ENCODE measurements at places on chromosomes 2 and 18.

GRCh38 chr18:52190195-52190594 is 149.8 kb upstream of the DCC start:
- no peak for DNase-seq

- peak; percentile 65 for DNase-seq
Measured at GRCh38 chr2:1366546-1367134, 46.6 kb upstream of the TPO start.

DNA sequence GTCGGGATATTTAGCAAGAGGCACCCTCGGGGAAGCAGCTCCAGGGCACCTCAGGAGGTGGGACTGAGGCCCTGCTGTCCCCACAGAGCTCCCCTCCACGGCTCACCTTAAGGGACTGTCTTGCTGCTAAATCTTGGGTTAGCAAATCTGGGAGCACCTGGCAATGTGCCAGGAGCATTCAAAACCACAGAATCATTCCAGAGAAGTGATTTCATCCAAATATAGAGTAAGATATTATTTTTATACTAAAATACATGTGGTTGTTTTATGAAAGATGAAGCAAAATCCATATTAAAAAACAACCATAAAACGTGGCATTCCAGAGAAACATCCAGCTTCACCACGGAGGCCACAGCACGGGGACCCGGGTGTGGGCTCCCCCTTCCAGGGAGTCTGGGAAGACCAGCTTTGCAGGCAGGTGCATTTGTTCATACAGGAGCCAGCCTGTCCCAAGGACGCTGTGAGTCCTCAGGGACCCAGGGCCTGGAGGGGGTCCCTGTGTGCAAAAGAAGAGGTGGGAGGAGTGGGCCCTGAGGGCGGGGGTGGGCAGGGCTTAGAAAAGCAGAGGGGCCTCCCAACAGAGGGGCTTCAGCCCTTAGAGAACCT is 16.3 kb downstream of the HS1BP3 start:
- DNase-seq: no peak

DNA sequence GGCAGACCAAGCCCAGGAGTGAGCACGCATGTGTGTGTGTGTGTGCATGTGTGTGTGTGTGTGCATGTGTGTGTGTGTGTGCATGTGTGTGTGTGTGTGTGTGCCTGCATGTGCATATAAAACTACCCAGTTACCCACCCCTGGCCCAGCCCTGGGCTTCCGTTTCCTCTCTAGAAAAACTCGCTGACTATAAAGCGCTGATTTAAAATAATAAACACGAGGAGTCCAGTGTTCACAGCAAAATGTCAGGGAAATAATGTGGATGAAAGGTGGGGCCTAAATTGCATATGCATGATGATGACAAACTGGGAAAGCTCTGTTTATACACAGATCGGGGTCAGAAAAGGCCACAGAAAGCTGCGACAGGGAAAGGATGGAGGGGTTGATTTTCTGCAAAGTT is 7.5 kb downstream of the ADCY3 start:
- no peak for DNase-seq

DNA sequence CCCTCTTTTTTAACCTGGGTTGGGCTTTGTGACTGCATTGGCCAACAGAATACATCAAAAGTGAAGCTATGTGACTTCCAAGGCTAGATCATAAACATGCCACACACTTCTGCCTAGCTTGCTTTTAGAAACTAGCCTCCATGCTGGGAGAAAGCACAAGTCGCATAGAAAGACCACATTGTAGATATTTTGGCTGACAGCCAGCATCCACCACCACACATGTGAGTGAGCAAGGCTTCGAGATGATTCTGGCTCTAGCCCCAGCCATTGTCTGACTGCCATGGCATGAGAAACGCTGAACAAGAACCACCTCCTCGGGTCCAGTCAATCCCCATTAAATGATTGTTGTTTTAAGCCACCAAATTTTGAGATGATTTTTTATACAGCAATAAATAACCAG is 66.8 kb upstream of the STPG4 start:
- DNase-seq: no peak

GRCh38 chr2:74502720-74503505 is 3.5 kb upstream of the LBX2 start:
- no peak for DNase-seq

DNA sequence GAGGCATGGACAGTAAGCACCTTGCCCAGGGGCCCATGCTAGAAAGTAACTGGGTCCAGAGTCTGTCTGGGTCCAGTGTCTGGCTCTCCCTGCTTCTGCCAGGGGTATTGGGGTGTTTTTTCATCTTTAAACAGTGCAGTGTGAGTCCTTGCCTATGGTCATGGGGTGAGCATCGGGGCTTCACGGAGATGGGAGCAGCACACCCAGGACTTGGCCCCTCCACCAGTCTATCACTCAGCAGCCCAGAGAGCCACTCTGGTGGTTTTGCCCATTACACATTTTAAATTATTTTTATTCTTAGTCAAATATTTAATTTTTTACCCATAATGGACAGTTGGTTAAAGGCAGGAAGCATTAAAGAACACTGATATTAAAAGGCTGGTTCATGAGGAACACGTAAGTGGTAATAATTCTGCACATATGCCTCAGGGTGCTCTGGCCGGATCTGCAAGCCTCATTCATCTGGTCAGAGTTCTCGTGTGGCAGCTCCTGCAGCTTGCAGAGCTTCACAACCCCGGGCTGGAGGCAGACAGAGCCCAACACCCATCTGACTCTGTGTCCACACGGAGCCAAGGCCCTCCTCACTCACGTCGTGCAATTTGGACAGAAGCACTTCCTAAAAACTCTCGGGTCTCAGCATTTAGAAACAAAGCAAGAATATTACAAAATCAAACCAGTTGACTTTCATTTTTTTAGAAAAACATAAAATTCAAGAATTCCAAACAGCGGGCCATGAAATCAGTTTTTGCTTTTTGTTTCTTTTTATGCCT is 204.1 kb downstream of the CTIF start:
- DNase-seq: no peak

- no peak for DNase-seq
Measured at GRCh38 chr18:61639886-61640285, 252.9 kb downstream of the RNF152 start.

- no peak for DNase-seq
Measured at GRCh38 chr18:29838556-29838955, 1204.0 kb downstream of the DSC3 start.

- no peak for DNase-seq
Measured at GRCh38 chr2:48707466-48707865, 48.1 kb downstream of the LHCGR start.

GRCh38 chr2:3871002-3871401 is 167.6 kb downstream of the DCDC2C start:
- no peak for DNase-seq

GRCh38 chr18:69854455-69854854 is 93.2 kb downstream of the CD226 start:
- no peak for DNase-seq

GRCh38 chr18:37553633-37554398 is 11.8 kb downstream of the CELF4 start:
- DNase-seq: no peak

GRCh38 chr2:44802777-44803424 is 138.6 kb upstream of the SIX3 start:
- DNase-seq: no peak

- DNase-seq: no peak
Measured at GRCh38 chr18:3596637-3597384, 146.8 kb downstream of the TGIF1 start.

- no peak for DNase-seq
Measured at GRCh38 chr18:76391038-76391437, 104.0 kb downstream of the ZNF516 start.

DNA sequence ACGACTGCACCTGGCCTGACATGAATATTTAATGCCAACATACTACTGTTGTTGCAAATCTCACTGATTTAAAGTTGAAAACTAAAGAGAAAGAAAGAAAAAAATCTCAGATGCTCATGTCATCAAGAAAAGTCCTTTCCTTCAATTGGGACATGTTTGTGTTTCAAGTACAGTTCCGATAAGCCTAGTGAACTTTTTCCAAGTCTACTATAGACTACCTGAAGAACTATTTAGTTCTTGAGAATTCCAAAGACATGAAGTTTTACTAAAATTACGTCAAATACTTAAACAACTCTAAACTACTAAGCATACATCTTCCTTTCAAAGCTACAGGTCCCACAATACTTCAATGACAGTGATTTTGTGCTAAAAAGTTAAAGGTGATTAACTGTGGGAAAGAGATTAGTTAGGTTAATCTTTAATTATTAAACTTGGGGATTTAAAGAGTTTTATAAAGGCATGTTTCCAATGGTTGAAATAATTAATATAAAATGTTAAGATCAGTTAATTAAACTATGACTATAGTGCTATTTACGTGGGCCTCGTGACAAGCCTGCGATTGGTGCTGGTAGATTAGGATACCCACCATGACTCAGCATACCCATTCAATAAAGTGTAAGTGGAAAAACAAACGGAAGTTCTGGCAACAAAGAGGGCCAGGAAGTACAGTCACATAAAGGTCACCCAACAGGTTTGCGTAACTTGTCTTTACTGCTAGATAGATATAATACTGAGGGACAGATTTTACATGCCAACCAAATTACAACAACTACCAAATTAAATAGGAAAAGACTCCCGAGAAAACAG is 55.5 kb downstream of the SEPTIN10 start:
- DNase-seq: no peak

GRCh38 chr2:2881499-2881898 is 496.1 kb downstream of the EIPR1 start:
- DNase-seq: no peak

- no peak for DNase-seq
Measured at GRCh38 chr2:231223458-231223976, 25.1 kb downstream of the ARMC9 start.

GRCh38 chr2:199851883-199852282 is 891 bp upstream of the FTCDNL1 start:
- peak; percentile 56 for DNase-seq

DNA sequence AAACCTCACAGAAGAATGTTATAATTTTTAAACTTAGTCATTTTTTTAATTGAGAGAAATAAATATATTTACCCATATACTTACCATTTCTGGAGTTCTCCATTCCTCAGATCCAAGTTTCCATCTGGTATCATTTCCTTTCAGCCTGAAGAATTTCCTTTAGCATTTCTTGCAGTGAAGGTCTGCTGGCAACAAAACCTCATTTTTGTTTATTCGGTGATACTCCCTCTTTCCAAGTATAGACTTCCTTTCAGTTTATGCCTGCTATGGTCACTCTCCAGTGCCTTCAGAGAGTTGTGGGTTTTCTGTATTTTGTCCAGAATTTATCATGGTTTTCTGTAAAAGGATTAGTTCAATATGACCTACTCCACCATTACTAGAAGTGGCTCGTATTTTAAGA is 17.0 kb downstream of the WDPCP start:
- no peak for DNase-seq

DNA sequence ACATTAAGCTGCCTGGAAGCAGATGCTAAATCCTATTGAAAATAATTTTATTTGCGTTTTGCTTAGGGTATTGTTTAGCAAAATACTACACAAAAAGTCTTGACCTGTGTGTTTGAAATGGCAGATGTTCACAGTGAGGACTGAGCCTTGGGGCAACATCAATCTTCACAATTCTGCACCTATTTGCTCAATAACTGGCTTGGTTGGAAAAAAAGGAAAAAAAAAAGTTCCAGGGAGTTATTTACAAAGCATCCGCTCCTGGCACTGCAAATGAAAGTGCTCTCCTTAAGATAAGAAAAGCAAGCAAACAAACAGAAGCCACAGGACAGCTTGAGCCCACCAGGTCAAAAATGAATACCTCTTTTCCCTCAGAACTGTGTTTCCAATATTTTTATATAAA is 77.7 kb downstream of the MAP2 start:
- DNase-seq: peak; percentile 33

DNA sequence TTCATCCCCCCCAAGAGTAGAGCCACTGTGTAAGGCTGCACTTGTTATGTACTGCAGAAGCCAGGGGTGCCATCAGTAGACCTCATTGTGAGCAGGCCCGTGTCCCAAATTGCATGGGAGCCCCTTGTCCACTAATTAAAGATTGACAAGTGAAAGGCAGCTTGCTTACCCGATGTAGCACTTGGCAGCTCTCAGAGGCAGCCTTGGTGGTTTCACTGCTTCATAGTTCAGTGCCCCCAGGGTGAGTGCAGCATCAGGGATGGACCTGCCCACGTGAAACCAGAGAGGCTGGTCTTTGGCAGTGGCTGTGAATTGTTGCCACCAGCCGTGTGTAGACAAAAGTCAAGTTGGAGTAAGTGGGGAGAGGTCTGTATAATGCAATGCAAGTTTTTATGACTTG is 13.3 kb downstream of the TUBB6 start:
- no peak for DNase-seq

- DNase-seq: no peak
Measured at GRCh38 chr18:75154259-75154658, 54.7 kb downstream of the PTGR3 start.

DNA sequence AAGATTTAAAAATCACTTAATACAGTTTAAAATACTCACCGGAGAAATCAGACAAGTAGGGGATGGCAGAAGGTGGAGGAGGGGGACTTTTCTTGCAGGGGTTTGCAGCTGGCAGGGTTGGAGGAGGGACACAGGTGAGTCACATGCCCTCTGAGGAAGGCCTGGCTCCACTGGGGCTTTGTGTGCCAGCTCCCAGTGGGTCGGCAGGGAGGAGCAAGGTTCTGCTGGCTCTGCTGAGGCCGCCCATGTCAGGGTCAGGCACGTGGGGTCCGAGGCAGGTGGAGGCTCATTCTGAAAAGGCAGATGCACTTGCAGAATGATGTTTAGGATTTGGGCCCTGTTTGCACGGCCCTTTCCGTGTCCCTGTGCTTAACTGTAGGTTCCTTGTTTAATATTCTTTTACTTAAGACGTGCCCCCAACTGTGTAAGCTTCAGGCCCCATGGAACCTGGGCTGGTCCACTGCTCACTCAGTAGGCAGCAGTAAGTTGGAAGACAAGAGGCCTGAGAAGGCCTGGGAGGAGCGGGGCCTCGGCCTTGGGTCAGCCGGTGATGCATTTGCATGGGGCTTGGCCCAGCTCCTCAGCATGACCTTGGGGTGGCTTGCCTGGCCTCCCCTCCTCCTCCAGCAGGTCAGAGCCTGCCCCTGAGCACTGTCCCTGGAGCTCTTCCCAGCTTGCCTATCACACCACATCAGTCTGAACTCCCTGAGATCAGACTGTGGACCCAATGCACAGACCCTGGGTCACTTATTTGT is 141.0 kb downstream of the GLI2 start:
- no peak for DNase-seq

- no peak for DNase-seq
Measured at GRCh38 chr2:28951910-28952835, 28.9 kb upstream of the TOGARAM2 start.

DNA sequence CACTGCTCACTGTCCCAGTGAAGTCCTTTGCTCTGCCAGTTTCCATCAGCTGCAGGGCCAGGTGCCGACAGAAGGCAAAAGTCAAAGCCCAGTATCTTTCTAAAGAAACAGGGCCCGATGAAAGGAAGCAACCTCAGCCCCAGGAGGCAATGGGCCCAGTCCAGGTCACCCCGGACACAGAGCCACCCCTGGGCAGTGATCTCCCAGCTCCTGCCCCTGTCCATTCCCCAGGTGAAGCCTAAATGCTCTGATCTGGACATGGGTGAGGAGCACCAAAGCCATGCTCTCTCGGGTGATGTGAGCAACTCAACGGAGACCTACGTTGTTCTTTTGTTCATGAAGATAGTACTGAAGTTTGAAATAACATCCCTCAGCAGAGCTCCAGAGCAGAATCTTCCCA is 61.6 kb downstream of the HDAC4 start:
- no peak for DNase-seq

GRCh38 chr2:47309952-47310800 is 92.8 kb upstream of the MSH2 start:
- no peak for DNase-seq
